8988T (cell line): ENCODE measurements at places on chromosomes 6 and 20.

DNA sequence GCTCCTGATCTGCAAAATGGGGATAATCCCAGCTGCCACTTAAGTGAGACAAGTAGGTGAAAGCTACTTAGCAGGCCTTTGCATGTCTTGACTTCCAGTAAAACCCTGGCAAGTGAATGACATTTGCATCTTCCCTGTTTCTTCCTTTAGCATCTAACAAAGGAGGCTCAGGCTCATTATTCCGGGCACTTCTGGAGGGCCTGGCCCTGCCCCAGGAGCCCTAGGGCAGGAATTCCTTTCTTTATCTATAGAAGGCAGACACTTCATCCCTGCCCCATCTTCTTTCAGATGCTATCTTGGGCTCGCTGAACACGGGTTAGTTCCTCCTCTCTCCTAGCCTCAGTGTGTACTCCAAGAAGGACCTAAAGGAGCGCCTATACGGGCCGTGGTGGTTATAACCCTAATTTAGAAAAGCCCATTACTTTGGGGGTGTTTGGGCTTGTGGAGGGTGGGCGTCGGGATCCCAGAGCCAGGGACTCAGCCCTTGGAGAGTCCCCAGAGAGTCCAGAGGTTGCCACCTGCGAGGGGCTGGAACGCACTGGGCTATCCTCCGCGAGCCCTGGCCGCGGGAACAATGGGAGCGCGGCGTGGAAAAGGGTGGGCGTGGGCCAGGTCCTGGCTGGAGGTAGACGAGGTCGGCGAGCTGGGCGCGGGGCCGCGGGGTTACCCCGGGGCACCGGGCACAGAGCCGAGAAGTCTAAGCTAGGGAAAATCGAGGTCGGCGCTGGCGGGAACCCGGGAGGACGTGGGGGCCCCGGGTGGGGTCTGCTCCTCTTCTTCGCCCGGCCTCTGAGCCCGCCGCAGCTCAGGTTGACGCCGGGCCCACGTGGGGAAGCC lies 62.8 kb upstream of the EPB41L1 start:
- no peak for DNase-seq

- DNase-seq: no peak
Observed at GRCh38 chr6:11110921-11111768, at the start of gene ERVFRD-1. Gene ERVFRD-1 (minus strand): TSS chr6:11111725. CDS start chr6:11105310, 6,415 bp downstream.

DNA sequence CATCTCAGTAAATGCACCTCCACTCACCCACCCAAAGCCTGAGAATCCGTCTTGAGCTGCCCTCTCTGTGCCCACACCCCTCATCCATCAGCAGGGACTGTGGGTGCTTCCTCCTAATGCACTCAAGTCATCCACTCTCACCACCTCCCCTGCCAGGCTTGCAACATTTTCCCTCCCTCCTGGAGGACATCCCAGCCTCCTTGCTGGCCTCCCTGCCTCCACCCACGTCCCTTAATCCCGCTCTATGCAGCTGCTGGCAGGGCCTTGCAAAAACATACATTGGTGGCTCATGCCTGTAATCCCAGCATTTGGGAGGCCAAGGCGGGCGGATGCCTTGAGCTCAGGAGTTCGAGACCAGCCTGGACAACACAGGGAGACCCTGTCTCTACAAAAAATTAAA lies 15.6 kb upstream of the SRC start:
- DNase-seq: no peak

- DNase-seq: no peak
Observed at GRCh38 chr6:148657048-148657447, 89.8 kb upstream of the UST start.

DNA sequence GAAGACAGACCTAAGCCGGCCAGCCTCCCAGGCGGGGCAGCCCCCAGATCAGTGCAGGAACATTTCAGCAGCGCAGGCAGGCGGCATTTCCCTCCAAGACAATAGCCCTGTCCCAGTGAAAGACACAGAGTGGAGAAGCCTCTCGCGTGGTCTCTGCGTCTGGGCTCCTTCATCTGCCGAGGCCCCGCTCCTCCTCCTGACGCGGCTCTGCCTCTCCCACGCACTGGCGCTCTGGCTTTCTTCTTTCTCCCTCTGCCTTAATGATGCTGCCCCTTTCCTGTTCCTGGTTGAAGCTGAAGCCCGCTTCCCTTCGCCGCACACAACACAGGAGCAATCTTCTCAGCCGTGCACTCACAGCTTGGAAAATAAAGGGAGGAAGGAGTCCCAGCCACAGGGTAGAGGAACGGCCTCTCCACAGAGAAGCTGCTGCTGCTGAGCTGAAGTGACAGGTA lies 347.5 kb downstream of the CDH4 start:
- DNase-seq: no peak

DNA sequence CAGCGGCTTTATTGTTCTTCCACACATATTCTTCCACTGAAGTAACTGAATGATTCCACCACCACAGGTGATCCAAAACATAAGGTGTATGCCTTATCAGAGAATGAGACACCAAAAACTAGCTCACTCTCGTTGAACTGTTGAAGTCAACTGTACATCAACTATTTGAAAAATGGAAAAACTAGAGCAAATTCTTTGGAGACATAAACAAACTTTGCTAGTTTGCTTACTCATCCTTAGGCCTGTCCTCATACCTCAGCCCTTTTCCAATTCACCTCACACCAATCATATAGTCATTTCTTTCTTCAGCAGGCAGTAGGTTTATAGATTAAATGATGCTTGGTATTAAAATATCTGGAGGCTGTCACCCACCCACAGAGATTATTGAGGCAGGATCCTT lies 77.1 kb upstream of the RNF217 start:
- no peak for DNase-seq

DNA sequence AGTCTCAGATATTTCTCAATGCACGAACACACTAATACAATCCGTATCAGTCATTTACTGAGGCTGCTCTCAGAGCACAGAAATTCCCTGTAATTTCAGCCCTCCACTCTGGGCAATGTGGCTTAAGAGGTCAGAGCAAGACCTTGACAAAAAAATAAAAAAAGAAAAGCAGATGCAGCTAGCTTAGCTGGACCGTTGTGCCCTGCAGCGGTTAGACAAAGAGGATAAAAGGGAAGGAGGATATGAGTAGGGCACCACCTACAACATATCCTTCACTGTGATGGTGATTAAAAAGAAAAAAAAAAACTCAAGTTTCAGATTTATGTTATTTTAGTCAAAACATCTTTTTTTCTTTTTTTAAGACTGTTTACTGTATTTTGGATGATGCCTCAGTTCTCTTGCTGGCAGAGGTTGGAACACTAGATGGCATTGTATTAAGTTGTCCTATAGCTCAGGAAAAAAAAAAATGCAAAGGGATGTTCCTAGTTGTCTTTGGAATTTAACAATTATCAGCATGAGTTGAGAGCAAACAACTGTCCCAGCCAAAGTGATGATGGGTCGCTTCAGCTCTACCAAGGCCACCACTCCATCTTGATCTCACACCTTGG lies 59.9 kb downstream of the ANKEF1 start:
- DNase-seq: no peak

DNA sequence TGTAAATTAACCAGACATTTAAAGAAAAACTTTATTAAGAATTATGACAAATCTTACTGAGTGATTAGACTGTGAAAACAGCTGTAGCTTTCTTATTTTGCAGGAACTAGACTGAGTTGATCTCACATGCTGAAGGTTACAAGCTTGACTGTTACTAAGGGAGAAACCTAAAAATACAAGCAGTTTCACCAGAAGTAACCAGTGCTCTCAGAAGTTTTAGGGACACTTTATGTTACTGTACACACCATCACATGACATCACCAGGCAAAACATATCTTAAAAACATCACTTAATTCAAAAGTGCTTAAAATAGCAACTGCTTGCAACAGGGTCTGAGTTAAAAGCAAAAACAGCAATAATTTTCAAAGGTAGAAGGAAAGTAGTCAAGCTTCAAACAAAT lies 5.4 kb downstream of the FBXO30 start:
- DNase-seq: no peak

GRCh38 chr6:134381959-134382358 lies 64.0 kb upstream of the SGK1 start:
- DNase-seq: no peak

DNA sequence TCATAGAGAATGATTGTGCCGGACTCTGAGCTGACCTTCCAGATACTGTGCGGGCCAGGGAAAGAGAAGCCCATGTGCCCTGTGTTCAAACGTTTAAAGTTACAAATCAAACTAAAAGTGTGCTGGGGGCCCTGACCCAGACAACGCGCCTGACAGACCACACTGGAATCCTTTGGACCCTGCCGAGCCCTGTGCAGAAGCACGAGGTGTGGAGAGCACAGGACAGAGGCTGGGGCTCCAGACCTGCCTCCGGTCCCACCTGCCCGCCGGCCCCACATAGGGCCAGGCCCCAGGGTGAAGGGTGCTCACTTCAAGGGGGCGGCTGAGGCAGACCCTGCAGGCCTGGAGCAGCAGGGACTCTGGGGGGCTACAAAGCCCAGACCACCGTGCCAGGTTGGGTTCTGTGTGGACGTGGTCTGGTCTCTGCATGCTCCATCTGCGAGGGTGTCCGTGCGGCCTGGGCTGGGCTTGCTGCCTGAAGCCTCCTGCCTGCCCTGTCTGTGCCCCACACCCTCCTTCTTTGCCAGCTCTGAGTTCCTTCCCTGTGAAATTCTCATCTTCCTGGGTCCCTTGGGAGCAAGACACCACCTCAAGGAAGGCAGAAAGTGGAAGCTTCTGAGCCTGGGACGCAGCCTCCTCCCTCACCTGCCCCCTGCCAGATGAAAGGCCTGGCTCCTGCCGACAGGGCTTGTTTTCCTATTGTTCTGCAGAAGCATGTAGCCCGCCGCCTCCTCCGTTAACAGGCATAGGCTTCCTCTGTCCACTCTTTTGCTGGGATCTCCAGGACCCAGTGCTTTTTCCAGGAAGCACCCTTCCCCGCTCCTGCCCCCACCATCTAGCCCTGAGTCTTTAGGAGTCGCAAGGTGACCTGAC lies 186.2 kb downstream of the ERMARD start:
- no peak for DNase-seq

DNA sequence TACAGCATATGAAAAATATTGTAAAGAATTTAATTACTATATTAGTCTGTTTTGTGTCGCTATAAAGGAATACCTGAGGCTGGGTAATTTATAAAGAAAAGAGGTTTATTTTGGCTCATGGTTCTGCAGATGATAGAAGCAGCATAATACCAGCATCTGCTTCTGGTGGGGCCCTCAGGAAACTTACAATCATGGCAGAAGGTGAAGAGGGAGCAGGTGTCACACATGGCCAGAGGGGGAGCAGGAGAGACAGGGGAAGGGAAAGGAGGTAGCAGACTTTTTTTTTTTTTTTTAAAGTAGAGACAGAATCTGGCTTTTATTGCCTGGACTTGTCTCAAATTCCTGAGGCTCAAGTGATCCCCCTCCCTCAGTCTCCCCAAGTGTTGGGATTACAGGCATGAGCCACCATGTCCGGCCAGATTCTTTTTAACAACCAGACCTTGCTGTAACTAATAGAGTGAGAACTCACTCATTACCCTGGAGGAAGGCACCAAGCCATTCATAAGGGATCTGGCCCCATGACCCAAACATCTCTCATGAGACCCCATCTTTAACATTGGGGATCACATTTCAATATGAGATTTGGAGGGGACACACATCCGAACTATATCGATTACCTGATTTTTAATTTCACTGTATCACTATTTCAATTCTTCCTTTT lies 64.6 kb downstream of the MAN1A1 start:
- DNase-seq: no peak

- no peak for DNase-seq
Observed at GRCh38 chr20:1310506-1311190, 18.3 kb downstream of the SDCBP2 start.

DNA sequence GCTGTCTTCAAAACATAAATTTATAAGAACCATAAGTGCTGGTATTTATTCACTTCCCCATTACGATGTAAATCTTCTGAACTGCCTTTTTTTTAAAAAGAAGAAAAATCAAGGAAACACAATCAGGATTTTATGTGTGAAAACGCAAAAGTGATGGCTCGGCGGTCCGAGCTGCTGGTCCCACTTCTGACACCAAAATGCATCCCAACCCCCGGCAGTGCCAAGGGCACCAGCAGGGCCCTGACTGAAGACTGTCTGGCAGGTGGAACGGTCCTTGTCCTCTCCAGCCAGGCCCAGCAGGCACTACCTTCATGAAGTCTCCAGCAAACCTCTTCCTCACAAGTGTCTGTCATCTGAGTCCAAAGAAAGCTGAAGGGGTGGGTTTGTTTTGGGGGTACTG lies 41.2 kb downstream of the TBC1D7 start:
- no peak for DNase-seq

GRCh38 chr6:17115251-17116116 lies 13.6 kb downstream of the STMND1 start:
- no peak for DNase-seq

DNA sequence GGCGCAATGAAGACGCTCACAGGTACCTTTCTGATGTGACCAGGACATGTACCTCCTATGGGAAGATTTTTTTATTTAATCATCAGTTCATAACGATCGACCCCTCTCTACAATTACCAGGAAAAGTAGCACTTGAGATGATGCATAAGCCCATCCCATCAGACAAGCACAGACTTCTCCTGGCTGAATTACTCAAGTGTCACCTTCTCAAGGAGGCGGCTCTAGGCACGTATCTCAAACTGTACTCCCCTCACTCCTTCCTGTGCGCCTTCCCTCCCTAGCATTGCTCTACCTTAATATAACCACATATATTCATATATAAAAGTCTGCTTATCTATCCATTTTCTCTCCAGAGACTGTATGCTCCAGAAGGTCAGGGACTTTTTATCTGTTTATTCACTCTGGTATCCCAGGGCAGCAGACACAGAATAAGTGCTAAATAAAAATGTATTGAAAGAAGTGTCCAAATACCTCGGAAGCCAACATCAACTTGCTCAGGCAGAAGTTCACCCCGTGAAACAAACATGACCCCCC lies 71.5 kb downstream of the CNKSR3 start:
- no peak for DNase-seq

- no peak for DNase-seq
Observed at GRCh38 chr20:53606364-53606985, 12.8 kb upstream of the ZNF217 start.

DNA sequence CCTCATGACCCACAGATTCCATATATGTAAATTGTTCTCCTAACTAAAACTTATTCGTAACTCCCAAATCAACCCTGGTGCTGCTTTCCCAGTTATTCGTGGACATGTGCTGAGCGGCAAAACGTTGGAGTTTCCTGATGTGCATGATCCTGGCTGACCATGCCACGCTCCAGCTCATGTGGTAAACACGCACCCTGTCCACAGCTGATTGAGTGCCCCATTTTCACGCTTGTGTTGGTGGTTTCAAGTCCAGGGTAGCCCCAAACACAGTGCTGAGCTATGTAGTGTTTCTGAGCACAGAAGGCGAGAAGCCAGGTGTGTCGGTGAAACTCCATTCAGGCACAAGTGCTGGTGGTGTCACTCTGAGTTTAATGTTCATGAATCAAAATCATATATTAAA lies 19.1 kb upstream of the FOXC1 start:
- DNase-seq: no peak

GRCh38 chr6:155344341-155345006 lies 30.2 kb upstream of the TFB1M start:
- no peak for DNase-seq
